Gastroesophageal sphincter (tissue), 4 donors: ENCODE measurements at places on chromosomes 16 and 17. TPM values are rescaled to one million over a fixed set of nuclear protein-coding genes. Genes with fewer than 3 reads are reported as not detected.
A peak's percentile ranks its signal among the peaks of the same experiment; 100 is the strongest.

Gene CCL16
- not detected for total RNA-seq

Gene PLK1
- total RNA-seq = 1.6 TPM

DNA sequence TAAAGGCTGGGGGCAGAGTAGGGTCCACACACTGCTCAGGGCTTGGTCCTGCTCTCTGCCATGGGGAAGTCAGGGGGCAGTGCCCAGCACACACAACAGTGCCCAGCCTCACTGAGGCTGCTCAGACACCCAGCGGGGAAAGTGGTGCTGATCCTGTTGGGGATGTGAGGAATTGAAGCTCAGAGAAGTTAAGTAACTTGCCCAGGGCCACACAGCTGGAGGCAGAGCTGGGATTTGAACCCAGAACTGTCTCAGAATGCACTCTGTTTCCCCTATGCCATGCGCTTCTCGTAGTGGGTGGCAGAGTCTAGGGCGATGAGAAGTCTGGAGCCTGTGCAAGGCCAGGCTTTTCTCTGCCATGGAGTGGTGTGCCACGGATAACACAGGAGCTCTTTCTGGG, 59.3 kb downstream of the SDK2 start:
- no peak for ATAC-seq

GRCh38 chr17:57811638-57812280, 38.1 kb downstream of the MRPS23 start:
- no peak for ATAC-seq

GRCh38 chr17:78154903-78155811, 9.0 kb downstream of the C17orf99 start:
- ATAC-seq = no peak

- ATAC-seq = peak; percentile 88
These were observed 24.1 kb downstream of the HMOX2 start for GRCh38 chr16:4500272-4500671.

DNA sequence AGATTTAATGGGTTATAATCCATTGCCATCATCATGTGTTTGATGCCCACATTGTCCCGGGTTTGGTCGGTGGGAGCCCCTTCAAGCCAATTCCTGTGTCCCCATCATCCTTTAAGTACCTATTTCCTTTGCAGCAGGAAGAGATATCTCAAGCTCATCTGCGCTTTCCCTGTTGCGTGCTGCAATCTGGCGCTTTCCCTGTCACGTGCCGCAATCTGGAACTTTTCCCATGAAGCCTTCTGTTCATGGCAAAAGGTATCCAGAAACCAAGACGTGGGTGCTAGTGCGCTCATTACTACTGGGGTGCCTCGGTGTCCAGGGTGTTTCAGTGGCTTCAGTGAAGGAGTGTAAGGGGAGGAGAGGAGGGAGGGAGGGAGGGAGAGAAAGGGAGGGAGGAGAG, 174.6 kb upstream of the ZNF469 start:
- ATAC-seq = no peak

GRCh38 chr17:7001318-7001961, 5.6 kb downstream of the ALOX12 start:
- ATAC-seq = no peak

DNA sequence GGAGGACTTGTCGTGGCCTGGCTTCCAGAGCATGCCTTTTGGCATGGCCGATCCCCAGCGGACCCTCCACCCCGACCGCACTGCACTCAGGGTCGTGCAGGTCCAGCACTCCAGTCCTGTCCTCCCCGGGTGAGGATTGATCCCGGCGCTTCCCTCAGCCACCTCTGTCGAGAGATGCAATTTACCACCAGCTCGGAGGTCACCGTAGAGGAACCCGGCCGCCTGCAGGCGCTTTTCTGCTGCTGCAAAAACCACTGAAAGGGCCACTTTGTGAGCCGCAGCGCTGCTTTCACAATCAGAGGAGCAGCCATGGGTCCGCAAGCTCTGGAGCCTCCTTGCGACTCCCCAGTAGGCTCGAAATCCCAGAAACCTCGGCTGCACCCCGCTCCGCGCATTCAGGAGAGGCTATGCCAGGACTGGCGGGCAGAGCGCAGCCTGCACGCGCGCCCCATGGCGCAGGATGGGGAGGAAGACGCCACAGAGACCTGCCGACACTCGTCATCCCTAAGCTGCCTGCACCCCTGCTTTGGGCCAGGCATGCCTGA, 134.2 kb downstream of the HS3ST2 start:
- ATAC-seq = no peak

DNA sequence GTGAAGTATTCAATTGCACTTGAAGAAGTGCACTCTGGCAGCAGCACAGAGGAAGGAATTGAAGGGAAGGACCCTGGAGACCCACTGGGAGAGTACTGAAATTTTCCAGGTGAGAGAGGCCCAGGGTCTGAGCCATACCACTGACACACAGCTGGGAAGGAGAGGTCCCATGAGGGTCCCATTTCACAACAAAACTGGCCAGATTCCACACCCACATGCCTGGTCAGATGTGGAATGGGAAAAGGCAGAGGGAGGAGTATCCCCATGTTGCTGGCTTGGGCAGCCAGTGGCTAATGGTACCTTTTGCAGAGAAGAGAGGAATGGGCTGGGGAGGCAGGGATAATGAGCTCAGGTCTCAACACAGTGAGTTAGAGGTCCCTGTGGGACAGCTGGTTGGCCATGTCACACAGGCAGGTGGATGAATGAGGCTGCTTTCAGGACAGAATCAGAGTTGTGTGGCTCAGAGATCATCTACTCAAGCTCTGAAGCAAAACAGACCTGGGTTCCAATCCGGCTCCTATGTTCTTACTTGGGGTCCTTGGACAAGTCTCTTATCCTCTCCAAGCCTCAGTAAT, 26.2 kb upstream of the NGFR start:
- peak; percentile 26 for ATAC-seq

DNA sequence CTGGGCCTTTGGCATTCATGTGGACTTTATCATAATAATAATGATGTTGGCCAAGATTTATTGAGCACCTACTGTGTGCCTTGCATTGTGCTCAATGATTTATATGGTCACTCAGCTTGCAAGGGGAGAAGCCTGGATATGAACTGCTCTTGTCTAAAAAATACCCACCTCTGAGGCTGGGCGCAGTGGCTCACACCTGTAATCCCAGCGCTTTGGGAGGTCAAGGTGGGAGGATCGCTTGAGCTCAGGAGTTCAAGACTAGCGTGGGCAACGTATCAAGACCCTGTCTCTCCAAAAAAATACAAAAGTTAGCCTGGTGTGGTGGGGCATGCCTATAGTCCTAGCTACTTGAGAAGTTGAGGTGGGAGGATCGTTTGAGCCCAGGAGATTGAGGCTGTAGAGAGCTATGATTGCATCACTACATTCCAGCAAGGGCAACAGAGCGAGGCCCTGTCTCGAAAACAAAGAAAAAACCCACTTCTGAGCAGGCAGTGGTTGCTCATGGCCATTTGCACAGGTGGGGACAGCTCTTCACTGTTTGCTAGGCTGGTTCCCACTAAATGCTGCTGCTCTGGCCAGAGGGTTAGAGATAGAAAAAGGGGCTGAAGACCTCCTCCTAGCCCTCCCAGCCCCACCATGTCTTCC, 4.3 kb upstream of the ADGRG1 start:
- no peak for ATAC-seq

- no peak for ATAC-seq
These were observed 211.4 kb downstream of the BCAS3 start for GRCh38 chr17:60888812-60889709.
